T-helper 9 cell (primary cell): ENCODE measurements at places on chromosomes 6 and 20.
A peak's percentile ranks its signal among the peaks of the same experiment; 100 is the strongest.

DNA sequence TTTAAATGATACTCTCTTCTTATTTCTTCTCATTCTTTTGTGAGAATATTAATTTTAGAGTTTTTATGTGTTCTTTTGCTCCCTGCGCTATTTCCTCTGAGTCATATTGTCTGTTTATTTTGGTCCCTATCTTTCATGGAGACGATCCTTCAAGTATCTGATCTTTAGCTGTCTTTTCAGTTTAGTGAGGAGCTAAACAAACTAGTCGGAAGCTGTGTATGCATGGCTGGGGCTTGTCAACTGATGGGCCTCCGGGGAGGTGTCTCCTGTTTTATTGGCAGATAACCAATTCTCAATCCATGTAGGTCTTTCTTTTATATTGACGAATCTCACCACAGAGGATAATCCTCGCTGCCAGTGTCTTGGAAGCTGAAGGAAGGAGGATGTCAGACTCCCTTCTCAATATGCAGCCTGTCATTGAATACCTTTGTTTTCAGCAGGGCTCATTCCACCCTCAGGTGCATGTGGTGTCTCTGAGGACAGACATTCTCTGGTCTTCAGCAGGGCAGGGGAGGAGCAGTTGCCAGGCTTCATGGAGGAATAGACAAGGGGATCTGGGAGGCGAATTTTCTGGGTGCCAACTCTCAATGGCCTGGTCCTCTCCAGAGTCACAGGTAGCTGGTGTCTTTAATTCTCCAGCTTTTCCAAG lies 64.9 kb downstream of the RNF182 start:
- no peak for DNase-seq

DNA sequence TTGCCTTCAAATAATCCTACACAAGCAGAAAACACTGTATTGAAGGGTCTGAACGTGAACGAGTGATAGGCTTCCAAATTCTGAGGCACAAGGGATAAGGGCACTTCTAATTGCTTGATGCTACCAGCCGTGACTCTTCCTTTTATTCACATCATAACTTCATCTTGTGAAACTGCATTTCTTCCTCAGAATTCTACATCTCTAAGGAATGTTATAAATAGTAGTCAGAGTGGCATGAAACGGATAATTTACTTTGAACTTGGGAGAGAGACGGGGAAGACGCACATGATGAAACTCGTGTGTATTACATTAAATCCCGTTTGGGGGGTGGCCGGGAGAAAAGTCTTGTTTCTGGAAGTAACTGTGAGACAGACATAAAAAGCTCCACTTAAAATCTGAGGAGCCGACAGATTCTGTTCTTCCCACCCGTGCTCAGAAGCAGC lies 754 bp downstream of the HDDC2 start:
- DNase-seq = no peak

- DNase-seq = no peak
These were observed 34.4 kb upstream of the ZNF184 start for GRCh38 chr6:27507041-27507956.

DNA sequence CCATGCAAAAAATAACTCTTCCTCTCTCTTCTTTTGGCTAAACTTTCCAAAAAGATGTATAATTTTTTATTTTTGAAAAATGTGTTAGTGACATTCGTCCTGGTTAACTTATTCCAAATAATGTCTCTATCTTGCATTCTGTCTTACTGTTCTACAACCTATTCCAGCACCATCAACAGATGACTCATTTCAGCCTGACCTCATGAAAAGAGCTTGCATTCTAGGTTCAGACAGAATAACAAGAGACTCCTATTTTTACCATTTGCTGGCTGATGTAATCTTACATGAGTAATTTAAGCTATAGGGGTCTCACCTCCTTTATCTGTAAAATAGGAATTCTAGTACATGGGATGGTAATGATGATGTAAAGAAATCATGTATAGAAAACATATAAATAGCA lies 109.0 kb downstream of the FUT9 start:
- DNase-seq = no peak

- DNase-seq = no peak
These were observed 619 bp upstream of the PDE7B start for GRCh38 chr6:135850882-135851281.

DNA sequence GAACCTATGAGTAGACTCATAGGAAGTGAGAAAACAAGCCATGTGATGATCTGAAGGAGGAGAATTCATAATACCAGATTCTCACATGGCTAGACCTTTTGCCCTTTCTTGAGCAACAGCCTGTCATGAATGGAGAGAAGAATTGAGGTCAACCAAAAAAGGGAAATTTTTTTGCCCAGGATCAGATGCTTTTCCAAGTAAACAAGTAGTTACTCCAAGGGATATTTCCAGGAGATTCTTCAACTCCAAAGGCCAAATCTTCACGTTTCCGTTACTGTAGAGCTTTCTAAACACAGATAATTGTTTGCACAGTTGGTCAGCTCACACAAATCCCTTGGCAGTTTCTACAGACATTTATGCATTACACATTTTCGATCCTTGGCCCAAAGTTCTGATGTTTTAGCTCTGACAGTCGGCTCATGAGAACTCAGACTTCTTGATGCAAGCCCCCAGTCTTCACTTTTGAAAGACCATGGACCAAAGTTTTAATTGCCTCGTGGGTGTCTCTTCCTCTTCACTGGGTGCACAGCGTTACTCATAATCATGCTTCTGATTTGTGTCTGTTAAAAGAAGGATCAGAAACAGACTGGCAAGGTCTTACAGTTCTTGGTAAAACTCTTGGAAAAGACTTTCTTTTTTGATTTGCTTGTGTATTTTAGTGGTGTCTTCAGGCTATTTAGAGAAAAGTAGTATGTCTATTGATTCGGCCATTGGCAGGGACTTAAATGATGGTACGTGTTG lies 115.0 kb downstream of the TSHZ2 start:
- DNase-seq = no peak

DNA sequence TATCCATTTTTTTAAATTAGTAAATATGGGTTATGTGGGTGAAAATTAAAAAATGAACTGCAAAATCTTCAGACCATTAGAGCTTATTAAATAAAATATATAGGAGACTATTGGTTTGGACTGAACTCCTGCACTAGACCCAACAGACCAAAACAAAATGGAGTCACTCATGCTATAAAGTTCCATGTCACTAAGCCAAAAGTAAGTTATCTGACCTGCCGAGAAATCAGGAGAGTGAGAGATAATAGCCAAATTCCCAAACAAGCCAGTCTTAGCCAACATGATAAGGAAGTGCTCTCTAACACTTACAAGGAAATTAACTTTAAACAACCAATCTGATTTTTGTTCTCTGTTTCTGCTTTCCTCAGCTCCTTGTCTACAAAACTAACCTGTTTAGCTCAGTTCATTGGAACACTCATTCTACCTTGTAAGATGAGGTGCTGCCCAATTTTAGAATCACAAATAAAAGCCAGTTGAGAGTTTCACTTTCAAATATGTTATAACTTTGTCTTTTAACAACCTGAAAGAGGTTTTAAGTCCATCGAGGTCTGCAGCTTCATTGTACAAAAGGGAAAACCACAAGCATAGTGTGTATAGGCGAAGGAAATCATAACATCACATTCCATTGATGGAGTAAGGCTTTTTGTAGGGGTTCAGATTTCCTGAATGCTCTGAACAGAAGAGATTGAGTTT lies 220.5 kb downstream of the TENT5A start:
- no peak for DNase-seq

DNA sequence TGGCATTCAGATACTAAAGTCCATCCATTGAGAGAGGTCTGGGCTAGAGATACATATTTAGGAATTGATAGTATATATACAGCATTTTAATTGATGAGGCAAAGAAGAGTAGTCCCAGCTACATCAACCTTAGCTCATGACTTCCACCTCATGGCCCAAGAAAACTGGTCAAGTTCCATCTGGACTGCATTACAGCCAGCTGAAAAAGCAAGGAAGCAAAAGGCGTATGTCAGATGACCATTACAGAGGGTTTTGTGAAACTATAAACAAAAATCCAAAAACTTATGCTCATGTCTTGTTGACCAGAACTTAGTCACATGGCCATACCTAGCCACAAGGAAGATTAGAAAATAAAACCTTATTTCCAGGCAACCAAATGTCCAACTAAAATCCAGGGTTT lies 46.8 kb upstream of the RNF146 start:
- no peak for DNase-seq

DNA sequence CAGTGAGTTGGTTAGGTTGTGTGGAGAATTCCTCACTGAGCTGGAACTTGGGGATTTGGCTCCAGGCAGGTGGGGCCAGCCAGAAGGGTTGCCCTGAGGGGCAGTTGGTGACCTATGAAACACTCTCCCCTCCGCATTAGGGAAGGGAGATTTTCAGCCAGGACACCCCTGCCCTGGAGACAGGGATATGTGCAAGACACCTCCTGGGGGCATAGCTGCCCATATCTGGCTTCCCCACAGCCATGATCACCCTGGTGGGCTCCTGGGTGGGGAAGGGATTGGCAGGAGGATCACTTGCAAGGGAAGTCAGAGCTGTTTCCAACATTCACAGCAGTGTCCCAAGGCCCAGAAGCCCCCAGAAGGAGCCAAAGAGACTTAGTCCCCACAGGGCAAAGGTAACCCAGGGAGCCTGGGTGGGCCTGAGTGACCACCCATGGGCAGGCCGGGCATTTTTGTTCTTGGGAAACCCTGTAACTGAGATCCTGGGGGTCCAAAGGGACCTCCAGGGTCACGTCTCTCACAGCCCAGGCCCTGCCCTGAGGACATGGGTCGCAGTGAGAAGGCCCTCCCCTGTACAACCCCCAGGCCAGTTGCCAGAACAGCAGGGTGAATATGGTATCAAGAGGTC lies 145.8 kb downstream of the MRPL14 start:
- no peak for DNase-seq

GRCh38 chr6:166998256-166999144 lies 697 bp upstream of the CEP43 start:
- DNase-seq = peak; percentile 14

DNA sequence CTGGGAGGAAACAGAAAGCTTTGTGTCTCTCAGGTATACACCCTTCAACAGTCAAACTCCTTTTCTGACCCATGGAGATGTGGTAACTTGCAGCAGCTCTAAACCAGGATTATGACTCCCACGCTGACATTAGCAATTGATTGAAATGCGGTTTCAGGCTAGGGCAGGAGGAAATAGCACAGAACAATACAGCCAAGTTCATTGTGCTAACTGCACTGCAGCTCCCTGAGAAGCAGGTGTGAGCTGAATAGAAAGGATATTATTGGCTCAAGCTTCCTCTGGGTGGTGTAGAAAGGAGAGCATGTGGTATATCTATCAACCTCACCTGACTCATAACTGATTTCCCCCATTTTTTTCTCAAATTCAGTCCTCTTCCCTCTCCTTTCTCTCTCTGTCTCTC lies 612.3 kb upstream of the BTBD3 start:
- no peak for DNase-seq

- no peak for DNase-seq
These were observed 1.7 kb downstream of the PRR18 start for GRCh38 chr6:166306378-166307081.

GRCh38 chr6:18410412-18410811 lies 23.3 kb downstream of the RNF144B start:
- no peak for DNase-seq

GRCh38 chr6:17599877-17600526 lies at the start of gene FAM8A1:
Gene FAM8A1 (plus strand): TSS chr6:17600302. CDS start chr6:17600410, 108 bp downstream.
- DNase-seq = peak; percentile 95

DNA sequence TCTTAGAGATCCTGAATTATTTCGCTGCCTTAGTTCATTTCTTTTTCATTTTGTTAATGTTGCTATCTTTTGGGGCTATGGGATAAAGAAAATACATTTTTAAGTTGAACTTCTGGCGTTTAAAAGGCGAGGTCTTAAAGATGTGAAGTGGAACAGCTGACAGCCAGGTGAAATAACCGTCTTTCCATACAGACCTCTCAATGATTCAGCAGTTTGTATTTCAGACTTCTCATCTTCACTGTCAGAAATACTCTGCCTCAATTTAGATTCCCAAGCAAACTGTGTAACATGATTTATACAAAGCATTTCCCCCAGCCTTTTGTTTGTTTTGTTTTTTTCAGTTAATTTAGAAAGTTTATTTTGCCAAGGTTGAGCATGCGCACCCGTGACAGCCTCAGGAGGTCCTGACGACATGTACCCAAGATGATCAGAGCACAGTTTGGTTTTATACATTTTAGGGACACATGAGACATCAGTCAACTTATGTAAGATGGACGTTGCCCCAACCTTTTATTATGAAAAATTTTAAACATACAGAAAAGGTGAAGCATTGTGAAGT lies 40.0 kb downstream of the SLC9A8 start:
- no peak for DNase-seq

DNA sequence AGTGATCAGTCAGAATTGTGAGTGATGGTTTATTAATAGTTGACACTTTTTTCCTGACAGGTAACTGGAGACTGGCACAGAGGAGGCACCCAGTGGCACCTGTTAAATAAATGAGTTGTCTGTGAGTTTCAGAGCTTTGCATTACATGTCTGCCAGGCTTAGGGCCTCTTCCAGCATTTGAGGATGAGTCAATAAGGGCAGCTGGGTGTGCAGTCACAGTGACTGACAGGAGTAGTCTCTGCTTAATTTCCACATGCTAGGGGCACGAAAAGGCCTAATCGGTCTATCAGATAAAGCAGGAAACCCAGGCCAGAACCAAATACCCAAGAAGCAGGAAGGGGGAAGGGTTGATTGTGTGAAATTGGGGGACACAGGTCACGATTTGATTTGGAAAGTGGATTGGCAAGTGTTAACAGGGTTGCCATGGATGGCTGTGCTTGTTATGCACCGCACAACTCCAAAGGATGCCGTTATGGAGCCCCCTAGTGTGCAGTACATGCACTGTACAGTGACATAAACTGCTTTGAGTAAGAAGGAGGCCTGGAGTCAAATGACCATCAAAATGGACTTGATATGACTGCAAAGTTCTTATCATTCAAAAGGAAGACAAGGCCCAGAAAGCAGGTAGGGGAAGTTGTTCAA lies 111.9 kb upstream of the GGTLC1 start:
- peak; percentile 40 for DNase-seq

- DNase-seq = peak; percentile 61
These were observed 100.1 kb upstream of the AGPAT4 start for GRCh38 chr6:161373905-161374451.

DNA sequence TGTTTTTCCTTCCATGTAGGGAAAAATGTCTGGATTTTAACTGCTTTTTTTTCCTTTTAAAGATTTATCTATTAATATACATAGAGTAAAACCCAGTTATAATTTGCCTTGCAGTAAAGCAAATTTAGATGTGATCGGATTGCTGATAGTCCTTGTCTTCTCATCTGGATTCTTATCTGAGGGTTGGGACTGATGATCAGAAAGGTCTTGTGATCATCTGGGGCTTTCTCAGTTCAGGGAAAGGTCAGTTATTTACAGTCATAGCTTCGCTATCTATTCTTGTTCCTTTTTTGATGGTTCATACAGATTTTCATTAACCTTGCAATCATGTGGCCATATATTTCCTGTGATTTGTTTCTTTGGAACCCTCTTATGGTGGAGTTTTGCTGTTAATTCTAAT lies 63.8 kb upstream of the CLDN20 start:
- no peak for DNase-seq

DNA sequence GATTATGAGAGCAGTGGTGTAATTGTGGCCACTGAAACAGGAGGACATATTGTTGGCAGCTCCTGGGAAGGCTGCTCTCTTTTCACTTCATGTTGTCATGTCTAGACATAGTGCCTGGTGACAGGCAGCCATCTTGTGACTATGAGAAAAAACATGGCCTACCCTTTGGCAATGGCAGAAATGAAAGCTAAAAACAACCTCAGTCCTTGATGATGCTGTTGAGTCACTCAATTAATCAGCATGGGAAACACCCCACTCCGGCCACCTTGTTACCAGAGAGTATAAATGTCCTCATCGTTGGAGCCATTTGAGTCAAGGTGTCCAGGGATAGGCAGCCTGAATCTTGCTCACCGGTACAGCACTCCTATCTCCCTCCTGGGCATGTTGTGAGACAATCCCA lies 31.2 kb upstream of the HMGA1 start:
- DNase-seq = no peak
